ENCODE measurements at places on chromosomes 6 and 20. TPM values are rescaled to one million over a fixed set of nuclear protein-coding genes. Genes with fewer than 3 reads are reported as not detected.

TXLNB gene
- 0.56 TPM for total RNA-seq

- H3K27me3 ChIP-seq: no peaks in the 10 kb centered on the region
- no peak overlapping the region for H3K4me3 ChIP-seq
- H3K4me1 ChIP-seq: peaks cover 9% of the 10 kb centered on the region
- no peak overlapping the region for H3K27ac ChIP-seq
Measured at GRCh38 chr20:23258747-23259121, 91.9 kb upstream of the NXT1 start.

DNA sequence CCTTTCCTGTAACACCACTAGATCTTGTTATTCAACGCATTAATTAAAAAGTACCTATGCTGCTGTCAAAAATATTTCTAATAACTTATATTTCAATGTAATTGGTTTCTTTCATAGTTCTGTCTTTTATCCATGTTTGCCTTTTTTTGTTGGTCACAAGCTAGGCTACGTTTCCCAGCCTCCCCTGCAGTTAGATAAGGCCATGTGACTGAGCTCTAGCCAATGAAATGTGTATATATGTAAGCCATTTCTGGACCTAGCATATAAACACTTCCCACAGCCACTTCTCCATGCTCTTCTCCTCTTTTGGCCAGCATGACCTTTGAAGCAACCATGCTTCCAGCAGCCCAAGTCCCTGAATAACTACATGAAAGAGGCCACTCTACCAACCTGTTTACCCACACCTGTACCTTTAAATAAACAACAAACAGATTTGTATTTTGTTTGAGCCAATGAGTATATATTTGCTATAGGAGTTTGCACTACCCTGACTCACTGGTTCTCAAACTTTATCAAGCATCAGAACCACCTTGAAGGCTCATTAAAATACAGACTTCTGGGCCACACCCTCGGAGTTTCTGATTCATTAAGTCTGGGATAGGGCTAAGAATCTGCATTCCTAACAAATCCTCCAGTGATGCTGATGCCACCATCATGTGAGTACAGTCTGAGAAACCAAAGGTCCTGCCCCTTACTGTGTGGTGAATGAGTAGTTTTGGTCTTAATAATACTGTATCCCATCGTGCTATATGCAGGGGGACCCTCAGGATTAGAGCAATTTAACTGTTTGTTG is 45.6 kb upstream of the BEND6 start:
- H3K27ac ChIP-seq: no peak overlapping the region
- DNase-seq: no peak
- H3K4me3 ChIP-seq: no peak overlapping the region
- H3K36me3 ChIP-seq: no peaks in the 10 kb centered on the region

GRCh38 chr6:85456782-85457181 is 6.9 kb downstream of the NT5E start:
- H3K4me1 ChIP-seq: peaks cover 14% of the 10 kb centered on the region
- no peaks in the 10 kb centered on the region for H3K36me3 ChIP-seq
- H3K27ac ChIP-seq: no peak overlapping the region
- peaks cover 2% of the 10 kb centered on the region for H3K27me3 ChIP-seq

DNA sequence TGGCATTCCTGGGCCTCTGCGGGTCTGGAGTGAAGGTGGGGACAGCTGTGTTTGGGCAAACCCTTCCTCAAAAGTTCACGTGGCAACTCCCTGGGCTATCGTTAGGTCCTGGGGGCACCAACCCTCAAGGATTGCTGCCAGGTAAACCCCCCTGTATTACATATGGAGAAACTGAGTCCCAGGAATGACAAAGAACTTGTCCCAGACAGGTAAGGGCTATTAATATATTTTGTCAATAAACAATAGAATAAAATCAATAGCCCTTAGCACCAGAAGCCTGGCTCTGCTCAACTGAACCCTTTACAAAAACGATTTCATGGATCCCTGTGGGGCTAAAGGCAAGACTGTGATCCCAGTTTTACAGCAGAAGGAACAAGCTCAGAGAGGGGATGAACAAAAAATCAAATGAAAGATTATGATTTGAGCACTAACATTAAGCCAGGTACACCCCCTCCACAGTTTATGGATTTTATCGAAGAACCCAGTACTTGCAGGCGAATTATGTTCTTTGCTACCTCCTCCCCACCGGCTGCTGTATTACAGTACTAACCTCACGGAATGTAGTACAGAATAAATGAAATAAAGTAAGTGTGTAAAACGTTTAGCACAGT is 2.7 kb downstream of the ID1 start:
- DNase-seq: no peak
- H3K27ac ChIP-seq: peak overlapping the region; percentile 97
- no peaks in the 10 kb centered on the region for H3K27me3 ChIP-seq
- no peaks in the 10 kb centered on the region for H3K36me3 ChIP-seq
- H3K4me3 ChIP-seq: no peak overlapping the region

GRCh38 chr6:38773338-38773737 is 58.2 kb downstream of the DNAH8 start:
- no peak overlapping the region for H3K4me3 ChIP-seq
- H3K4me1 ChIP-seq: no peaks in the 10 kb centered on the region
- H3K27ac ChIP-seq: no peak overlapping the region
- no peaks in the 10 kb centered on the region for H3K36me3 ChIP-seq
- peak; percentile 22 for DNase-seq

DNA sequence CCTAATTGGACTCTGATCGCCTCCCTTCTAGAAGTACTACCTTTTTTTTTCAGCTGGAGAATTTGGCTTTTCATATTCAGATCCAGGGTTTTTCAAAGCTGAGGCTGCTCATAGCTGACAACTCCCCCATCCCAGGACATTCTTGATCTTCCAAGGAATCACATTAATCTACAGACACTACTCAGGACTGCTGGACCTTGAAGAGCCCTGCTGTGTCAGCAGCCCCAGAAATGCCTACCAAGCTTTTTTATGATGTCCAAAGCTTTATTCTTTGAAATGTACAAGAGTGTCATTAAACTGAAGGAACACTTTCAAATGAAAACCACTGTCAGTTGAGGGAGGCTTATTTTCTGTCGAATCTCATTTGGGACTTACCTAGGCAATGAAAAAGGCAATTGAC is 704.1 kb downstream of the PTPRT start:
- H3K4me3 ChIP-seq: no peak overlapping the region
- H3K27ac ChIP-seq: no peak overlapping the region
- H3K4me1 ChIP-seq: no peaks in the 10 kb centered on the region
- no peaks in the 10 kb centered on the region for H3K27me3 ChIP-seq
- no peak for DNase-seq

DNA sequence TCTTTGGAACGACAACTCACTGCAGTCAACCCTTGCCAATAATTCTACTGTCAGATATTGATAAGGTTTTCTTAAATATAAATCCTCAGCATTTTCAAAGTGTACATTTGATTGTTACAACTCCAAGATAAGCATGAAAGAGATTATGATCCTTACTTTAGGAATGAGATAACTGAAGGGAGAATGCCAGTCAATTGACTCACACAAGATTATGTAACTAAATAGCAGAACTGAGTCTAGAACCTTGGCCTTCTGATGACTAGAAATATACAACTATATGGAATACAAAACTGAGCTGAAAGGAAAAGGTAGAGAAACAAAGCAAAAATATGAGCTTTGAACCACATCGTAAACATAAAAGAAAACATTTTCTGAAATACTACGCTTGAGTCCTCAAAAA is 26.9 kb upstream of the STXBP5 start:
- H3K27ac ChIP-seq: no peak overlapping the region
- H3K27me3 ChIP-seq: no peaks in the 10 kb centered on the region
- H3K4me1 ChIP-seq: peaks cover 4% of the 10 kb centered on the region
- H3K4me3 ChIP-seq: no peak overlapping the region
- no peaks in the 10 kb centered on the region for H3K36me3 ChIP-seq

DNA sequence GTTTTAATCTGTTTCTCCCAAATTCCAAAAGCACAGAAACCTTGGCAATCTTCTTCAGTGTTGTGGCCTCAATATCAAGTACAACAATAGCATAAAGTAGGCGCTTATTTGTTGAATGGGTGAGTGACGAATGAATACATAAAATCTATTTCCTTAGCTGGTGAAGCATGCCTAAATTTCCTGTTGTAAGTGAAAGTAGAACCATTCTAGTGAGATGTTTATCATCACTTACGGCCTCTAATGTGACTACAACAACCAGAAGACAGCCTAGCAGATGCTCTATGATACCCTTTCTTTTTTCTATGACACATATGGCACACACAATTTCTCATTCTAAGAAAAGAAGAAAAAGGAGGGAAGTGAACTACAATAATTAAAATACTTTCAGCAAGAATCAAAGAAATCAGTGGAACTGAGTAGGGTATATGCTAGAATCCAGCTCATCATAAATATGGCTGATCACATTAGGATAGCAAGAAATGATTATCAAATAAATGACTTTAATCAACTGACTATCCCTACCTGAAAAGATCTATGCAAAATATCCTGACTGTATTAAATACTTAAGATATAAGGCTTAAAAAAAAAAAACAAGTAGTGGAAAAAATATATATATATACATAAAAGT is 67.4 kb downstream of the BTBD9 start:
- H3K36me3 ChIP-seq: no peaks in the 10 kb centered on the region
- H3K4me1 ChIP-seq: no peaks in the 10 kb centered on the region
- H3K27ac ChIP-seq: no peak overlapping the region
- no peaks in the 10 kb centered on the region for H3K27me3 ChIP-seq
- DNase-seq: no peak

RHAG gene
- total RNA-seq: not detected

HLA-DRB5 gene
- 9.7 TPM for total RNA-seq

DNA sequence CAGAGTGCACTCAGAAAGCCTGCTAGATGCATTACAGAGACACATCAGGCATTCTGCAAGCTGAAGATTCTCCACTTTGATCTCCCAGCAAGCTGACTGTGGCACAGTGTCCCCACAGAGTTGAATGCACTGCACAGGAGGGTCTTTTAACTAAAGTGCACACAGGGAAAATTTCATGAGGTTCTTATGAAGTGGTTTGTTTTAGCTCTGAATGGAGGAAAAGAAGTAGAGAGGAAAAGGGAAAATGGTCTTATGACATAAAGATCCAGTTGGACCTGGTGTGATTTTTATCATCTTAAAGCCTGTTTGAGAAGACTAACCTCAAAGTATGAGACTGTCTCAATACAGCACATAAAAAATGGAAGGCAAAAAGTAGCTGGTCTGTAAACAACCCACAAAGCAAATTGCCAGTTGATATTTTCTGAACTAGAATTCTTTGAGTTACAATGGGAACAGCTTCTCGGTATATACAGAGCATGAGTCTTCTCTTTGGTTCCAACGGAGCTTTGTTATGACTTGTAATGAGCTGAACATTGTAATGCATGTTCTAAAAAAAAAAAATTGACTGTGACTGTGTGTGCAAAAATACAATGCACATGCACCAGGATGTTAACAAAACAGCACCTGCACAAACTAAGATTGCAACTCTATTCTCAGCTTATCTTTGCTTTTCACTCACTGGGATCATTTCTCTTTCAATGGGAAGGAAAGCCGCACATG is 383.0 kb upstream of the ID4 start:
- H3K4me3 ChIP-seq: no peak overlapping the region
- no peak for DNase-seq
- H3K36me3 ChIP-seq: no peaks in the 10 kb centered on the region
- H3K27me3 ChIP-seq: no peaks in the 10 kb centered on the region
- no peak overlapping the region for H3K27ac ChIP-seq

- H3K27me3 ChIP-seq: no peaks in the 10 kb centered on the region
- peak overlapping the region; percentile 98 for H3K27ac ChIP-seq
- peak; percentile 90 for DNase-seq
- peaks cover 8% of the 10 kb centered on the region for H3K4me1 ChIP-seq
- no peaks in the 10 kb centered on the region for H3K36me3 ChIP-seq
Measured at GRCh38 chr6:135498185-135498841, 773 bp upstream of the AHI1 start.

DNA sequence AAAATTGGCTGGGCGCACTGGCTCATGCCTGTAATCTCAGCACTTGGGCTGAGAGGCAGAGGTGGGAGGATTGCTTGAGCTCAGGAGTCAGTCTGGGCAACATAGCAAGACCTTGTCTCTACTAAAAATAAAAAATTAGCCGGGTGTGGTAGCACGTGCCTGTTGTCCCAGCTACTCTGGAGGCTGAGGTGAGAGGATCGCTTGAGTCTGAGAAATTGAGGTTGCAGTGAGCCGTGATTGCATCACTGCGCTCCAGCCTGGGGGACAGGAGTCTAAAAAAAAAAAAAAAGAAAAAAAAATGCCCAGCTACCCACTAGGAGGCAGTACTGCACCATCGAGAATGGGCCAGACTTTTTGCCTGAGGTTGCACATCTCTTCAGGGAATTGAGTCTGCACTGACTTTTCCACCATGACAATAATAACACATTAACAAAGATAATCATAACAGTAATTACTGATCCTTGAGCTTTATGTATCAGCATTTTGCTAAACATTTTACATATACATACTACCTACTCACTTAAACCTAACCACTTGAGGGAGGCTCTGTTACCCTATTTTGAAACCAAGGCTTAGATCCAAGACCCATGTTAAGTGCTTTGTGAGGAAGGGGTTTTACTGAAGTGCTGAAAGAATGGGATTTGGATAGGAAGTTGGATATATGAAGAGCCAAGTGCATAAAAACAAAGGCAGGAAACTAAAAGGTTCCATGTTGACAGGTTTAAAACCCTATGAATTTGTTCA is 21.0 kb downstream of the SRSF3 start:
- no peak overlapping the region for H3K27ac ChIP-seq
- DNase-seq: peak; percentile 69
- no peaks in the 10 kb centered on the region for H3K27me3 ChIP-seq
- no peak overlapping the region for H3K4me3 ChIP-seq
- H3K4me1 ChIP-seq: no peaks in the 10 kb centered on the region
- H3K36me3 ChIP-seq: no peaks in the 10 kb centered on the region

DNA sequence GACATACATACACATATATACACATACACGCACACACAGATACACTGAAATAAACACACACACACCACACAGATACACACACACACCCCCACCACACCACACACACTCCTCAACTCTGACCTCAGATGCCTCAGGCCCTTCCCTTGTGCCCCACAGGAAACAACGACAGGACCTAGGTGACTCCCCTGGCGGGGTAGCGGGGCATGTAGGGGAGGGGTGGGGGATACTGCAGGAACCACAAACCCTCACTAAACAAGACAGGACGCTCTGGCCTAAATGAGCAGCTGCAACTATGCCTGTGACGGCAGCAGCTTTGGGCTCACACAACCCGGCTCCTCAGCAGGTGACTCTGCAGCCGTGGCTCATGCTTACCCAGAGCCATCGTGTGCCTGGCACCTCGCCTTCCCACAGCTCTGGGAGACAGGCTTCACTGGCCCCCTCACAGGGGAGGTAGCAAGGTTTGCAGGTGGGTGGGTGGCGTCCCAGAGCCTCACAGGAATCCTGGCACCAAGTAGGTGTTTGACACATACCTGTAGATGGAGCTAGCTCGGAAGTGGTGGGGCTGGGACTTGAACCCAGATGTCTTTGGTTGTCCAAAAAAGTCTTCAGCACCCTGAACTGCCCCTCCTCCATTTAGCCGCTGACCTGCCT is 100.8 kb downstream of the GRM4 start:
- no peaks in the 10 kb centered on the region for H3K36me3 ChIP-seq
- H3K27ac ChIP-seq: no peak overlapping the region
- H3K4me1 ChIP-seq: no peaks in the 10 kb centered on the region

GRCh38 chr6:29825848-29826247 is 1.8 kb upstream of the HLA-G start:
- no peak for DNase-seq
- peaks cover 4% of the 10 kb centered on the region for H3K4me1 ChIP-seq
- no peak overlapping the region for H3K4me3 ChIP-seq
- H3K27ac ChIP-seq: no peak overlapping the region
- H3K27me3 ChIP-seq: peaks cover 81% of the 10 kb centered on the region

SYTL3 gene
- total RNA-seq: 1.7 TPM

GRCh38 chr20:57043091-57043490 is 223.3 kb downstream of the BMP7 start:
- DNase-seq: no peak
- H3K4me1 ChIP-seq: peaks cover 16% of the 10 kb centered on the region
- no peak overlapping the region for H3K4me3 ChIP-seq
- H3K27ac ChIP-seq: no peak overlapping the region
- no peaks in the 10 kb centered on the region for H3K27me3 ChIP-seq
- no peaks in the 10 kb centered on the region for H3K36me3 ChIP-seq

All from hepatocyte (in vitro differentiated cells).